CD4-positive, alpha-beta T cell treated with Interleukin-17A for 1 hour (primary cell): ENCODE measurements at places on chromosomes 12 and 14.
A peak's percentile ranks its signal among the peaks of the same experiment; 100 is the strongest.

- peak; percentile 22 for DNase-seq
These were observed 1.4 kb downstream of the DUSP6 start for GRCh38 chr12:89350630-89351488.

DNA sequence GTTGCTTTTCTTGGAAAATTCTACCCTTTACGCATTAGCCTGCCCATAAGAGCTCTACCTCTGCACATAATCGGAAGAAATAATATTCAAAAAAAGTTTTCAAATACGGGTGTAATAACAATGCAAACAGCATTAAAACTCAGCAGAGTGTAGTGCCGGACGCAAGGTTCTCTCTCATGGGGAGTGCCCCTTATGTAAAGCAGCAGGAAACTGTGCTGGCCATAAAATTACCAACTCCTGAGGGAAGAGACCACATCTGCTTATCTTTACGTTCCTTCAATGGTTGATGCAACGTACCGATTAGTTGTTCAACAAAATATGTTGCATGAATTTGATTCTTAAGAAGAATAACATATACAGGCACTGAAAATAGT is 118.7 kb upstream of the TMCC3 start:
- no peak for DNase-seq

DNA sequence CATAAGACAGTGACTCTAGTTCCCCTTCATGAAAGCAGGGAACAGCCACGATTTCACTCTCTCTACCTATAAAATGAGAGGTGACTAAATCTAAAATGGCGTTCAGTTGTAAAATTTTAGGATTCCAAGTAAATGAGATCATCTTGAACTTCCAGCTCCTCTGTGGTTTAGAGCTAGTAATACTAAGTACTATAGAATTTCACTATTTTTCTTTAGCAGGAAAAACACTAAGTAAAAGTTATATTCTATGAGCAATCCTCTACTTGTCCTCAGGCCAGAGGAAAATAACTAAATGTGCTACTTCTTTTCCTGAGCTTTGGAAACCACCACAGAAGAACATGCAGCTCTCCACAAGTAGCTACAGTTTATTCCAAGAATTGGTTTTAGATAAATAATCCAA is 55.6 kb downstream of the NIN start:
- no peak for DNase-seq

DNA sequence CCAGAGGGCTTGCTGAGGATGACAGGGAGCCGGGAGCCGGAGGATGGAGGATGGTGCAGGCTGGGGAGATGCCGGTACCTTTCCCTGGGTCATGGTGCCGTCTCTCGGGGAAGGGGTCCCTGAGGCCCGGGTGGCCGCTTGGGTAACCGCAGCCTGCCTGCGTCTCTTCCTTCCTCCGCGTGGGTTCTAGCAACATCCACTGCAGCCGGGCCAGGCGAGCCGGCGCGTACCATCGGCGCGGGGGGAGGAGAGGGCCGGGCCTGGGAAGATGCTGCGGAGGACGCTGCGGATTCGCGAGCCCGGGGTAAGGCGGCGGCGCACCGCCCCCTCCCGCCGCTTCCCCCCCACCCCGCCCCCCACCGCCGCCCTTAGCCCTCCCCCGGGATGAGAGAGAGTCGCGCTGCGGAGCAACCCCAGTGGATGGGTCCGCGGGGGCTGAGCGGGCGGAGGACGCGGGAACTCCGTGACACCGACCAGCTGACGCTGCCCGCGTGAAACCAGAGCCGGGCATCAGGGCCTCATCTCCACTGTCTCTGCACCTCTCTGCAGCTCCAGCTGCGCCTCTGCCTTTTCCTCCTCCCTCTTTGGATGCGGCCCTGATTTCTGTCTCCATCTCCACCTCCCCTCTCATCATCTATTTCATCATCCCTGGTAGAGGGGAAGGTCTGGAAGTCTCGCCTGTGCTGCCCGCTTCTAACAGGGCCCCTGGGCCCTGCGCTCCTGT is at the start of gene FAIM2:
Gene FAIM2 (minus strand): TSS at position 201 of the 724 bp plus-strand sequence. CDS start 108 bp downstream, at position 93.
- peak; percentile 44 for DNase-seq

- no peak for DNase-seq
These were observed 998 bp downstream of the HNF1A start for GRCh38 chr12:120979220-120979861.

DNA sequence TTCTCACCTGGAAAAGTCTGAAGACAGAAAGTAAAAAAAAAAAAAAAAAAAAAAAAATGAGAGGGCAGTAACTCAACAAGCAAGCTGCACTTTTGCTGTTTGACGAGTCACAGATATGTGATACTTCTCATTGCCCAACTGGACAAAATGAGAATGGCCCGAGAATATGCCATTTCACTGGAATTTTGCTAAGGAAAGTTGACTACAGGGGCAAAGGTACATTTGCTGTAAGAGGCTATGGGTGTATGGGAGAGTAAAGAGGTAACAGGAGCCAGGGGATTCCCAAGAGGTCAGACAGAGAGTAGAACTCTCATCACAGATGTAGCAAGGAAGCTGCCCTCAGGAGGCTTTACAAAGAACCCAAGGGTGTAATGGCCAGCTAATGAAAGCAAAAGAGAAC is 22.9 kb downstream of the KIF21A start:
- no peak for DNase-seq
